ENCODE measurements at places on chromosomes 13 and 19.

- no peak for DNase-seq
Observed at GRCh38 chr13:63408331-63409189, 1992.9 kb upstream of the PCDH20 start.

DNA sequence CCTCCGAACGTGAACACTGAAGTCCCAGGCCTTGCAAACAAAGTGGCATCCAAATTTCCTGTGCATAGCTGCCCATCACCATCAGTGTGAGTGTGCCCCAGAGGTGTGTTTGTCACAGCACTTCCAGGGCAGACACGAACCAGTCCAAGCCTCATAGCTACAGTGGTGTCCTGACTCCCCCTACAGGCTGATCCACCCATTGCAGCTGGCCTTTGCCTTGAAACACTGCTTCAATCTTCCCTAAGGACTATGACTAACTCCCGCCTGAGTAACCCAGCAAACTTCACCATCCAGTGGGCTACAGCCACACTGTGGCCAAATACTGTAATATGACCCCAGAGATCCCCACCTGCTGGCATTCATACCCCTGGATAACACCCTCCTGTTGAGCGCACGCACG is 3.9 kb downstream of the ZNF266 start:
- no peak for DNase-seq

- no peak for DNase-seq
Observed at GRCh38 chr13:114122127-114122511, 10.3 kb downstream of the RASA3 start.

DNA sequence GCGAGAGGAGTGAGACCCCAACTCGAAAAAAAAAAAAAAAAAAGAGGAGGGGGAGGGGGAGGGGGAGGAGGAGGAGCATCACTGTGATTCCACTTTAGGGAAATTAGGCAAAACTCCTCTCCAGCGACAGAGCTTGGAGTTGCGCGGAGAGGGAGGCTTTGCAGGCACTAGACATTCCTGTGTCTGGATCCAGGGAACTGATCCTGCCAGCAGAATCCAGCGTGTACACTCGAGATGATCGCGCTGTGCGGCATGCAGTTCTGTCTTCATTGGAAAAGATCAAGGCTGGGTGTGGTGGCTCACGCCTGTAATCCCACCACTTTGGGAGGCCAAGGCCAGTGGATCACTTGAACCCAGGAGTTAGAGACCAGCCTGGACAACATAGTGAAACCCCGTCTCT is 29.6 kb upstream of the KLF2 start:
- DNase-seq: no peak

DNA sequence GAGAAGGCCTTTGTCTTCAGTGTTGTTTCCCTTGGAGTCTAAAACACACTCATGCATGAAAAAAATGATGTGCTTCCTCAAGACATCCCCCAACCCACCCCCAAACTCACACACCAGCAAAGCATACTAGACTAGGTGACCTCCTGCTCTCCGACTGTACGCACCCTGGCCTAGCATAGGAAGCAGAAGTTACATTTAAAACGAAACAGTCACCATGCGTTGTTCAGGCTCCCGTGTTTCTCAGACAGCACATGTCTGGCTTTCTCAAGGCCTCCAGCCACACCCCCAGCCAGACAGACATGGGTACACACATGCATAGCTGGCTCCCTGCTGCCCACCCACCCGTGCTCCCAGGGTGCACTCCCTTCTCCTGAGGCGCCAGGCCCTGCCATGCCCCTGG is 28.7 kb upstream of the C1QTNF9 start:
- DNase-seq: peak; percentile 77

- no peak for DNase-seq
Observed at GRCh38 chr13:98311200-98311548, 134.1 kb upstream of the RNF113B start.

DNA sequence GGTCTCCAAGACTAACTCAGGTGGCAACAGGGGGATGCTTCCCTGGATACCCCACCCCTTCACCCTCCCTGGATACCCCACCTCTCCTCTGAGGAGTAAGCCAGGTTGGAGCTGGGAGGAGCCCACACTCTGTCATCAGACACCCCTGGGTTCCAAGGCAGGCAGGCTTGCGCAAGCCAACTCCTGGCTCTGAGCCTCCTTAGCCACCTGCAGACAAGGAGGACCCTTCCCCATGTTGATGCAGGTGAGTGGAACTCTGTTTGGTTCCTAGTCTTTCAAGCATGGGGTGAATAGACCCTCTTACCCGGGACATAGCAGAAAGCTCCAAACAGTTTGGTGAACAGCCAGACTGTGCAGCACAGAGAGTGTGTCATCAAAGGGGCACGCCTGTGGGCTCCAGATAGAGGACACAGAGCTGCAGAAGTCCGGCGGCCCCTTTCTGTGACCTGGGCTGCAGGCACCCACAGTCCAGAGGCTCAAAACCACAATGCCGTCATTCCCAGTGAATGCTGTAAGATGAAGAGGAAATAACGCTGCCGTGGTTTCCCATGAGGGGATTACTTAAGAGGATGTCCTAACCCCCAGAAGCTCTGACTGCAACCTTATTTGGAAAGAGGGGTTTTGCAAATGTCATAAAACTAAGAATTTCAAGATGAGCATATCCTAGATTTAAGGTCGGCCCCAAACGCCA is 12.1 kb upstream of the HAS1 start:
- no peak for DNase-seq

- DNase-seq: peak; percentile 75
Observed at GRCh38 chr19:13212759-13213330, 62.6 kb downstream of the IER2 start.

DNA sequence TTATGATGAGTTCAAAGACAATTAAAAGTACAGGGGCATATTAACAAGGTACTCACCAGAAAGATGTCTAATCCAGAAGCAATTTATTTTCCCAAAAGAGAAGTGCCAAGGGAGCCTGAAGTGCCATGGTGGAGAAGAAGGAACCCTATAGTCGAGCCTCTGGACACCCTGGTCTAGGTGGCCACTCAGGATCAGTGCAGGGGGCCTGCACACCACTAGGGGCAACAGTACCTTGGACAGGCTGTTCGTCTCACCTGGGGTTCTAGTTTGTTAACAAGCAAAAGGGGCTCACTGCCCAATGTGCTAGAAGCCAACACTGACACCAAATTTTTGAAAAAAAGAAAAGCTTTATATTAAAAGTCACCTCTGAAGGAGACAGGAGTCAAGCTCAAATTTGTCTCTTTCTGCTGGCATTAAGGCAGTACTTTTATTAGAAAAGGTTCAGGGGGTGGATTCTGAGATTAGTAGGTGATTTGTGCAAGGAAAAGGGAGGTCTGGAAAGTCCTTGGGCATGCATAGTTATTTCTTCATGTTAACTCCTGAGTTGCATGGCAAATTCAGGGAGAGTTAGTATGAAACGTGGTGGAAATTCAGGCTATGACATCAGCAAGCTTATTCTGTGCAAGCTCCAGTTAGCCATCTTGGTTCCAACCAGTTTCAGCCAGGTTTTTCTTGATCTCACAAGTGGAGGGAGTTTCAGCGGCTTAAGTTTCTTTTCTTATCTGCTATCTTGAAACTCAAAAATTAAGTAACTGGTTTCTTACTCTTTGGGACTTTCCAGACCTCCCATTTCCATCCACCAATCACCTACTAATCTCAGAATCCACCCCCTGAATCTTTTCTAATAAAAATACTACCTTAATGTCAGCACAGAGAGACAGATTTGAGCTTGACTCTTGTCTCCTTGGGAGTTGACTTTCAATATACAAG is 884 bp upstream of the CBY2 start:
- peak; percentile 29 for DNase-seq
